T-cell (primary cell): ENCODE measurements at places on chromosomes 1 and 21. TPM values are rescaled to one million over a fixed set of nuclear protein-coding genes. Genes with fewer than 3 reads are reported as not detected.

DNA sequence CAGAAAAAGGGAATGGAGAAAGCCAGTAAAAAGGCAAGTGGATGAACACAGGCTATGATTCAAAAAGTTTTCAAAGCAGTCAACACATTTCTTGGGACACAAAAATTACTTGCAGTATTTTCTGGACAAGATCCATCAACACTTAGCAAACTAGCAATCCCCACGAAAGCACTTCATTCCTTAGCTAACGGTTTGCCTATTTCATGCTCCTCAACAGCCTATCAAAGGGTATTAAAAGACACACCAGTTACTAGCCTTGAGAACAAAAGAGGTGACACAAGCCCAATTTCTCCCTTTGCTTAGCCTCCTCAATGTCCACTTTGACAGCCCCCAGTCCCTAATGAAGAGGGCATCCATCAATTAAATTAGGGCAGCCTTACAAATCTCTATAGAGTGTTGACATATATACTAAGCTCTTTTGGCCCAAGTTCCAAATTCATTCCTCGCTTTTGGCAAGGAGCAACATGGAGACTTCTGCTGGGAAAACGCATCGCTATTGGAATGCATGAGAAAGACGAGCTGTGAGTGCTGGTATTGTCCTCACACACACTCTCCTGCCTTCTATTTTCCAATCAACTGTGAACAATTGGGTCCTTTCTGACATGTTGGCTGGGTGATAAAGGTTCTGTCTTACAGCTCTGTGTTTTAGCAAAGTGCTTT is 180.0 kb downstream of the TNR start:
- no peaks in the 10 kb centered on the region for H3K36me3 ChIP-seq
- H3K4me3 ChIP-seq = no peak overlapping the region
- no peaks in the 10 kb centered on the region for H3K4me1 ChIP-seq
- peaks cover 5% of the 10 kb centered on the region for H3K27me3 ChIP-seq
- DNase-seq = no peak
- no peak overlapping the region for H3K27ac ChIP-seq

- no peaks in the 10 kb centered on the region for H3K4me1 ChIP-seq
- peaks cover 9% of the 10 kb centered on the region for H3K27me3 ChIP-seq
- H3K4me3 ChIP-seq = no peak overlapping the region
- H3K36me3 ChIP-seq = no peaks in the 10 kb centered on the region
- no peak for DNase-seq
Observed at GRCh38 chr1:53160924-53161378, 18.5 kb upstream of the SLC1A7 start.

DNA sequence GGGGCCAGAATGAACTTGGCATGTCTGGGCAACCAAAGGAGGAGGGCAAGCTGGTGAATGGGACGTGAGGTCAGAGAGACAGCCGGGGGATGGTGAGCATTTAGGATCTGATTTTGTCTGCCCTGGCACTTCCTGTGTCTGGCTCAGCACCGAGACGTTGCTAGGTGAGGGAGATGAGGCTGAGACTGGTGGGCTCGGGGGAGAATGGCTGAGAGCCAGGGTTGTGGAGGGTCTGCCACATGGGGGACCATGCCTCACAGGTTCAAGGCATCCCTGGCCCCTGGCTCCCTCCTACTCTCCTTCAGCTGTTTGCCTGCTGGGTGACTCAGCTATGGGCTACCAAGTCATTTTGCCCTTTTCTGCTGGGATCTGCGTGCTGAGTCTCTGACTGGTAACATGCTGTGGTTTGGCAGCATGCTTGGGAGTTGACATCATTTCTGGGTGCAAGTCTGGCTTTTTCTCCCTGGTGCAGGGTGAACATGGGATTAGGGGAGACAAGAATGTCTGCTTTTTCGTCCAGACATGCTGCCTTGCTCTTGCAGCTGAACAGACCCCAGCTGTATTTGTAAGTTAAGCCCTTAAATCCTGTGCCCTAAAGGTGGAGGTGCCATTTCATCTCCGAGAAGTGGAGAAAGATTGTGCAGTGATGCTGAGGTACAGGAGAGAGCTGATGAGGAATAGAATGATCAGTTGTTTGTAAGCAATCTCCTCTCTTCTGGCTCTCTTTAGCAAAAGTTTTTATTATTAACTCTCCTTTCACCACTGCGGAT is 17.6 kb downstream of the GALNT2 start:
- no peak for DNase-seq
- no peak overlapping the region for H3K4me3 ChIP-seq
- H3K27me3 ChIP-seq = no peaks in the 10 kb centered on the region
- H3K36me3 ChIP-seq = no peaks in the 10 kb centered on the region

DNA sequence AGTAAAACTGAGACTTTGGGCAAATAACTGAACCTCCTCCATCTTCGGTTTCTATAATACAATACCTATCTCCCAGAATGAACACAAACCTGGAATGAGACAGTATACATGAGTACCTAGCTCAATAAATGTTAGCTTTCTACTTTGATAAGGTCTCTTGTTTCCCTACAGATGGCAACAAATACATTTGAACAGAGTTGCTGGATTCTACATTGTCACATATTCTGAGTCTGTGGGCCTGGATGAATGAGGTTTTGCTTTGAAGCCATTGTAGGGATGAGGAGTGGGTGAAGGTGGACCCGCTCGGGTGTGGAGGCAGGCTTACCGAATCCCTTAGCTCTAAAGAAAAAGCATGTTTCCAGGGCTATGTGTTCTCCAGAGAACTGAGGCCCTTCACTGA is 13.9 kb upstream of the FYB2 start:
- no peaks in the 10 kb centered on the region for H3K27me3 ChIP-seq
- H3K4me3 ChIP-seq = no peak overlapping the region
- H3K4me1 ChIP-seq = no peaks in the 10 kb centered on the region
- H3K27ac ChIP-seq = no peak overlapping the region
- DNase-seq = no peak

- H3K27ac ChIP-seq = no peak overlapping the region
- no peak for DNase-seq
- no peaks in the 10 kb centered on the region for H3K4me1 ChIP-seq
- H3K4me3 ChIP-seq = no peak overlapping the region
- no peaks in the 10 kb centered on the region for H3K27me3 ChIP-seq
Observed at GRCh38 chr21:41580758-41581554, 73.0 kb upstream of the TMPRSS2 start.

GRCh38 chr1:6275826-6276782 is 15.2 kb upstream of the GPR153 start:
- no peak overlapping the region for H3K27ac ChIP-seq
- no peak overlapping the region for H3K4me3 ChIP-seq
- DNase-seq = no peak
- peaks cover 5% of the 10 kb centered on the region for H3K36me3 ChIP-seq
- H3K27me3 ChIP-seq = no peaks in the 10 kb centered on the region
- H3K4me1 ChIP-seq = no peaks in the 10 kb centered on the region

- DNase-seq = no peak
- peaks cover 56% of the 10 kb centered on the region for H3K27me3 ChIP-seq
- no peaks in the 10 kb centered on the region for H3K36me3 ChIP-seq
- H3K4me3 ChIP-seq = no peak overlapping the region
Observed at GRCh38 chr1:6502000-6502891, 10.8 kb upstream of the PLEKHG5 start.

- no peak for DNase-seq
- H3K27me3 ChIP-seq = peaks cover 8% of the 10 kb centered on the region
- no peak overlapping the region for H3K27ac ChIP-seq
- no peaks in the 10 kb centered on the region for H3K4me1 ChIP-seq
- no peaks in the 10 kb centered on the region for H3K36me3 ChIP-seq
Observed at GRCh38 chr1:161495490-161495889, 9.8 kb upstream of the FCGR2A start.

GRCh38 chr1:183739082-183739481 is 65.8 kb upstream of the RGL1 start:
- H3K36me3 ChIP-seq = peaks cover 2% of the 10 kb centered on the region
- H3K4me1 ChIP-seq = no peaks in the 10 kb centered on the region
- DNase-seq = no peak
- no peak overlapping the region for H3K27ac ChIP-seq

- no peak overlapping the region for H3K27ac ChIP-seq
- H3K4me1 ChIP-seq = peaks cover under 1% of the 10 kb centered on the region
- H3K4me3 ChIP-seq = no peak overlapping the region
- no peaks in the 10 kb centered on the region for H3K36me3 ChIP-seq
- no peak for DNase-seq
Observed at GRCh38 chr21:38311765-38312164, 55.0 kb downstream of the KCNJ15 start.

- peaks cover 49% of the 10 kb centered on the region for H3K4me1 ChIP-seq
- H3K36me3 ChIP-seq = peaks cover 5% of the 10 kb centered on the region
- peak overlapping the region; percentile 77 for H3K27ac ChIP-seq
- peak; percentile 75 for DNase-seq
- H3K27me3 ChIP-seq = no peaks in the 10 kb centered on the region
- no peak overlapping the region for H3K4me3 ChIP-seq
Observed at GRCh38 chr1:203673550-203674411, 47.1 kb downstream of the ATP2B4 start.

- no peaks in the 10 kb centered on the region for H3K36me3 ChIP-seq
- no peak for DNase-seq
- no peaks in the 10 kb centered on the region for H3K4me1 ChIP-seq
- H3K27ac ChIP-seq = no peak overlapping the region
- peaks cover 2% of the 10 kb centered on the region for H3K27me3 ChIP-seq
Observed at GRCh38 chr1:118960567-118961136, 27.5 kb downstream of the TBX15 start.

DNA sequence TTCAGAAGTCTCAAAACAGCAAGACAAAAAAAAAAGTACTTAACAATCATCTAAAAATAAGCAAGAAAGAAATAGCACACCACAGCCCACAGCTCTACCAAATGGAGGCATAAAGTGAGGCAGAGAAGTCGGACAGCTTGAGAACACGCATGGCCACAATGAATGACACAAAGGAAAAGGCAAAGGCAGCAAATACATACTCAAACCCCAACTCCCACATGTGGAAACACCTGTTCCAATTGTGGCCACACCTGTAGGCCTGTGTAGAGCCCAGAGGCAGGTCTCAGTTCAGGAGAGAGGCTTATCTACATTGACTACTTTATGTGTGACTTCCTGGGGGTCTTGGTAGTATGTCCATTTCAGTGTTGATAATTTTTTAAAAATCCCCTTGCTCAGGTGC is 543.5 kb downstream of the LMO4 start:
- no peak for DNase-seq
- no peaks in the 10 kb centered on the region for H3K36me3 ChIP-seq
- H3K27ac ChIP-seq = no peak overlapping the region
- no peaks in the 10 kb centered on the region for H3K27me3 ChIP-seq

DNA sequence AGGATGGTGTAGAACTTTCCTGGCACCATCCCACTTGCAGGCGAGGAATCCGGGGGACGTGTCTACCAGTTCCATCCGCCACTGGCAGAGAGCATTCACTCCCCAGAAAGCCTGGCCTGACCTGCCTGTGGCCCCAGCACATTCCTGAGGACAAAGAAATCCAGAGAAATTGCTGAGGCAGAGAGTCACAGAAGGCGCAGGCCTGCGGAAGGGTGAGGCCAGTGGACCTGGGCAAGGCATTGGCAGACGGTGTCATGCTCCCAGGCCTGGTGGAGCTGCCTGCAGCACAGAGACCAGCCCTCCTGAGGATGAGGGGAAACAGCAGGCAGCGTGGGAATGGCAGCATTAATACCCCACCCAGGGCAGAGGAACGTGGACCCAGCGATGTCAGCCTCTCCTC is 81.2 kb upstream of the F3 start:
- no peak for DNase-seq
- peaks cover 11% of the 10 kb centered on the region for H3K27me3 ChIP-seq
- H3K4me3 ChIP-seq = no peak overlapping the region
- H3K27ac ChIP-seq = no peak overlapping the region

DNA sequence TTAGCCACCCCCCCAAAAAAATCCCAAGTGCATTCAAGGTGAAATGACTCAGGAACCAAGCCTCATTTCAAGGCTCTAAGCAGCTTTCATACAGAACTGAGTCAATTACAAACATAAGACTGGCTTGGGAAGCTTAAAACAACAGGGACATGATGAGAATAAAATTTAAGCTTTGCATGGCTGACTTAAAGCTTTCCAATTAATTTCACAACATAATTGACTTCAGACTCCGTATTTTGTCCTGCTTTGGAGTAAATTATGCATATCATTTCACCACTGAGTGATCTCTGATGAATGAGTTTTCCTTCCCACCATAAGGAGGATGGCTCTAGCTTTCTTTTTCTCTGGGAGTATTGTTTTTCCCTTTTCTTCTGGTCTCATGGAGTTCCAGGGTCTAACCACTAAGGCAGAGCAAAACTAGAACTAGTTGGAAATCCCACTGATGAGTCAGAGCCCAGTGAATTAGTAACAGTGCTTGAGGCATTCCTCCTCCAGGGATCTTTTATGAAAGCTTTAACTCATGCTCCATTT is 72.8 kb downstream of the XCL2 start:
- H3K4me1 ChIP-seq = peaks cover 32% of the 10 kb centered on the region
- no peak overlapping the region for H3K27ac ChIP-seq
- no peaks in the 10 kb centered on the region for H3K36me3 ChIP-seq
- H3K27me3 ChIP-seq = no peaks in the 10 kb centered on the region
- no peak overlapping the region for H3K4me3 ChIP-seq
- DNase-seq = no peak

DNA sequence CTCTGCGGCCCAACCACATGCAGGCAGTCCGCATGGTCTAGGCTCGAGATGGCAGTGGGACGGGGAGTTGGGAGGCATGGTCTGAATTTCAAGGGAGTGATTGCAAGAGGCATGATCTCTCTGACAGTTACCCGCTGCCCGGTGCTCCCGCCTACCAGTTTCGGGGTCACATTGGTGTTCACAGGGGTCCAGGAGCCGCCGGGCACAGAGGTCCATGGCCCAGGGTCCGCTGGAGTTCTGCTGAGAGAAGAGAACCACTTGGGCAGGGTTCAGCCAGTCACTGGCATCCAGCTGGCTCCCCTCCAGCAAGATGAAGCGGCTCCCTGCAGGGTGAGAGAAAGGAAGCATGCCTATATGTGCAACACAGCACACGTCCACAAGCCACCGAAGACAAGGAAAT is 141.3 kb downstream of the ASTN1 start:
- H3K27me3 ChIP-seq = no peaks in the 10 kb centered on the region
- no peak for DNase-seq
- H3K4me1 ChIP-seq = no peaks in the 10 kb centered on the region
- no peaks in the 10 kb centered on the region for H3K36me3 ChIP-seq
- no peak overlapping the region for H3K4me3 ChIP-seq

- peaks cover 42% of the 10 kb centered on the region for H3K27me3 ChIP-seq
- DNase-seq = no peak
Observed at GRCh38 chr1:5493851-5494311, 498.3 kb downstream of the NPHP4 start.

- no peaks in the 10 kb centered on the region for H3K4me1 ChIP-seq
- H3K27ac ChIP-seq = no peak overlapping the region
- H3K36me3 ChIP-seq = no peaks in the 10 kb centered on the region
- DNase-seq = no peak
- no peak overlapping the region for H3K4me3 ChIP-seq
Observed at GRCh38 chr1:237032029-237032428, 10.0 kb upstream of the RYR2 start.

DNA sequence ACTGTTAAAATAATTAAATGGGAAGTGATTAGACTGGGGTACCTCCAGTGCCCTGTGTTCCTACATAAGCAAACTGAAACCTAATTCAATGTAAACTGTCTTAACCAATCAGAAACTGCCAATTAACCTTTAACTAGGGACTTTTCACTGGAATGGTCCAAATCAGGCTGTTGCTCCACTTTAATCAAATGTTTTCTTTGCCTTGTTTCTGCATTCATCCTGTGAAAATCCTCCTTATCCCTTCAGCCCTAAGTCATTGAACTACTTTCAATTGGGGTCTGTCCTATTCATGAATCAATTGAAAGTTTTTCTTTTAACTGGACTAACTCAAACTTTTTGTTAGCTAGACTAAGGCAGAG is 5.1 kb upstream of the FUBP1 start:
- no peak overlapping the region for H3K4me3 ChIP-seq
- no peak overlapping the region for H3K27ac ChIP-seq

The SYNC gene
- total RNA-seq = not detected

The PHACTR4 gene
- total RNA-seq = 31.4 TPM

The ERG gene
- 1.1 TPM for total RNA-seq

The RASAL2 gene
- total RNA-seq = 0.10 TPM

The RAD54L gene
- 1.1 TPM for total RNA-seq

The SELENBP1 gene
- total RNA-seq = 0.93 TPM

The IGSF9 gene
- not detected for total RNA-seq

The HSD3B2 gene
- total RNA-seq = not detected

The TTC24 gene
- total RNA-seq = 13.2 TPM
